Tongue (tissue), 3 donors: ENCODE measurements at places on chromosomes 1 and 21. TPM values are rescaled to one million over a fixed set of nuclear protein-coding genes. Genes with fewer than 3 reads are reported as not detected.

Gene GJA9
- not detected for total RNA-seq

Gene LYPD8
- not detected for total RNA-seq

Gene H6PD
- total RNA-seq, result 50.5 TPM

DNA sequence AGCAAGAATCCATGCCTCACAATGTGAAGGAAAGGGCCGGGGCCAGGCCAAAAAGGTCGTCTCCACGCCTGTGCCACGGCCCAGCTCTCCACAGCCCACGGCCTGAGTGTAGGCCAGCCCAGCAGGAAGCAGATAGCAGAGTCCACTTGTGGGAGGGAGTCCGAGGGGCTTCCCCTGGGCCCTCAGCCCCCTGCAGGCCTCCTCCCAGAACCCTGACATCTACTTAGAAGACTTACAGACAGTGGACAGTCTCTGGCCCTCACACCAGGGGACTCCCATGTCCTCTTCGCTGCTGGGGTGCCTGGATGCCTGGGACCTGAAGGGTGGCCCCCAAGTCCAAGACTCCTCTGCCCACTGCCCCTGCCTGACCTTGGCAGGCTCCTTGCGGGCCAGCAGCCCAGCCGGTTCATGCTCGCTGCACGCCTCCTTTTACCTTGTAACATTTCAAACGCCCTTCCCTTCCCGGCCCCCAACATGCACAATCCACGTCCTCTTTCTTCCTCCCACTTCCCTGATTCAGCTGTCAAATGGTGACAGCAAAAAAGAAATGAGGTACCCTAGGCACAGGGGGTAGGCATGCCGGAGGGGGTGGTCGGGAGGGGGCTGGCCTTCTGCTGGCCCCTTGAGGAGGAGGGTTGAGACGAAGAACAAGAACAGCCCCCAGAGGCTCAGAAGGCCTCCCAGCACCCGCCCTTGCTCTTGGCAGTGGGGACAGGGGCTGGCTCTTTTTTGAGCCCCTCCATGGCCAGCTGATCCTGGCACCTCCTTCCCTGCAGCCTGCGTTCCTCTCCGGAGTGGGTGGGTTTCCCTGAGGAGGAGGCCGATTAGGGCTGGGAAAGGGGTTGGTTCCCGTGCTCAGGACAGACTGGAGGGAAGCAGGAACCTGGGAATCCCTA lies 997 bp upstream of the PTPN7 start:
- DNase-seq, result no peak

DNA sequence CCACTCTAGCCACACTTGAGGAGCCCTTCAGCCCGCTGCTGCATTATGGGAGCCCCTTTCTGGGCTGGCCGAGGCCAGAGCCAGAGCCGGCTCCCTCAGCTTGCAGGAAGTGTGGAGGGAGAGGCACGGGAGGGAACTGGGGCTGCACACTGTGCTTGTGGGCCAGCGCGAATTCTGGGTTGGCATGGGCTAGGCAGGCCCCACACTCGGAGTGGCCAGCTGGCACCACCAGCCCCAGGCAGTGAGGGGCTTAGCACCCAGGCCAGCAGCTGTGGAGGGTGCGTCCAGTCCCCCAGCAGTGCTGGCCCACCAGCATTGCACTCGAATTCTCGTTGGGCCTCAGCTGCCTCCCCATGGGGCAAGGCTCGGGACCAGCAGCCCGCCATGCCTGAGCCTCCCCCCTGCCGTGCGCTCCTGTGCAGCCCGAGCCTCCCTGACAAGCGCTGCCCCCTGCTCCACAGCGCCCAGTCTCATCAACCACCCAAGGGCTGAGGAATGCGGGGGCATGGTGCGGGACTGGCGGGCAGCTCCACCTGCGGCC lies 785.9 kb upstream of the TPTE start:
- no peak for DNase-seq

DNA sequence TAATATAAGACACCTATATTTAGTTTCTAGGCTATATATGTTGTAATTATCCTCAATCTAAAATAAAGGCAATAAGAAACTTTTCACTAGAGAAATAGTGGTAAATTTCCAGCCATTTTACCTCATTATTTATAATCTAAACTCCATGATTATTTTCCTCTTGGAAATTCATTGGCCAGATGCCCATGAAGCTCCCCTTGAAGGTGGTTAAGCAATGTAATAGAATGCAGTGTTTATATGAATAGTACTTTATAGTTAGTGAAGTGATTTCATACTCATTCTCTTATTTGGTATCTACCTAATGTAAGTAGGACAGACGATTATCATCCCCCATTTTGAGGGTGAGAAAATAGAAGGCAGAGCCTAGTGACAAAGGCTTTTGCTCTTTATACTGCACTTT lies 26.5 kb downstream of the NFYC start:
- DNase-seq, result no peak

DNA sequence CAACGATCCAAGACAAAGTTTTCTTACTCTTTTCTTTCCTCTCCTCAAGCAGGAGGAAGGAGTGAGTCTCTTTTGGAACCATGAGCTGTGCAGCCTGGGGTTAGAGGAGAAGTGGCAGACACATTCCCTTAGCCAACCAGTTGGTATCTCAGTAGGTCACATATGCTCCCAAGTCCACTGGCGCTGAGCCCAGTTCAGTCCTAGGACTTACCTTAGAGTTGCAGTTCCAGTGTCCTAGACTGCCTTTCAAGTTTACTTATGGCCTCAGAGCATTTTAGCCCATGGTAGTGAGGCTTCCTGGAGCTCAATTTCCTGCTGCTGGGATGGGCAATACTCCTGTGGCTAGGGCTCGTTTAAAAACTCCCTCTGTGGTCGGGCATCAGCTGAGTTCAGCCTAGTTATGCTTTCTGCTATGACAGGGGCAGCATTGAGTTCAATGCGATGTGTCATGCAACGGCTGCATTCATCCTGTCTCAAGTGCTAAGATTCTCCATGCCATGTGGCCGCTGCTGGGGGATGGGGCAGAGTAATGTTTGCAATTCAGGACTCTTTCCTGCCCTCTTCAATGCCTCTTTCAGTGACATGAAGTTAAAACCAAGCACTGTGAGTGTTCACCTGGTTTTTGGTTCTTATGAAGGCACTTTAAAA lies 103.8 kb downstream of the LRRC7 start:
- DNase-seq, result peak; percentile 9

GRCh38 chr1:23103001-23103889 lies 65.4 kb downstream of the LUZP1 start:
- DNase-seq, result no peak

- DNase-seq, result no peak
Measured at GRCh38 chr1:41044187-41044586, 22.7 kb upstream of the SLFNL1 start.

GRCh38 chr1:59034925-59035324 lies 251.1 kb upstream of the JUN start:
- no peak for DNase-seq

DNA sequence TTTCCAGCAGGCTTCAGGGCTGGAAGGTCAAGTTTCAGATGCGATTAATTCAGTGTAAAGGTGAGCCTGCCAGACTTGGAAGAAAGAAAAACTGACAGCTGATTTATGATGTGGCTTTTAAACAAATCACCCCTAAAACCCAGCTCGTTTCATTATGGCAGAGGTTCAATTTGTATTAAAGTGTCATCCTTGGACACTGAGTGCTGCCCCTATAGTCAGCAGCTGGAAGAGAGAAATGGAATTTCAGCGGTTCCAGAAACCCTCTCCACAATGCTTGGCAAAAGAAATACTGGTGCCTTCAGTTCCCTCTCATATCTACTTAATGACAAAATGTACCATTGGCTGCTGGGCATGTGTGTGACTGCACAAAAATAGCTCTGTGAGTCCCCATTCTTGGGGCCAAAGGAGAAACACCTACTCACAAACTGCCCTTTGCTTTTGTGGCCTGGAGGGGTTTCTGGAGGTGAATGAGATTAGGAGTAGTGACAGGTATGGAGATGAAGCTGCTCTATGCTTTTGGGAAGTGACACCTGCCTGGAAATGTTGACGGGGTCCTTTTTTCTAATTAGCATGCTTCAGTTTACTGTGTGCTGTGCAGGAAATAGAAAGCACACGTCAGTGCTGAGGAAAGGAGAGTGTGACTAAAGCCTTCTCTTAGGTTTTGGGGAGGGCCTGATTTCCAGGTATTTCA lies 95.1 kb upstream of the TSPAN2 start:
- DNase-seq, result no peak

DNA sequence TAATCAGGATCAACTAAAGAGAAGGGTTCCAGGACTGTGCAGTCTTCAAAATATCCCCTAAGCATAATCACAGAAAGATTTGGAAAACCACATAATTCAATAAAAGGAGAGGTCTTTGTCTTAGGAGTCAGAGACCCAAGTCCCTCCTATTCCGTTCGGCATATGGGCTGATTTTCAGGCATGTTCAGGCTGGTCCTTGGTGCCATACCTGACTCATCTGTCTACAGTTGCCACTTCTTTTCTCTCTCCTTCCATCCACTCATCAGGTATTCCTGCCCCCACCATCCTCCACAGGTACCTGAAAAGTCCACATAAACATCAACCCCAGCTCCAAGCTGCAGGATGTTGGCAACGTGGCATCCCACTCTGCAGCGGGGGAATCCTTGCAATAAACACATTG lies 29.7 kb upstream of the RPL11 start:
- no peak for DNase-seq

GRCh38 chr1:77333501-77333900 lies 51.7 kb downstream of the AK5 start:
- peak; percentile 5 for DNase-seq
